ENCODE measurements at places on chromosomes 12 and 14.

DNA sequence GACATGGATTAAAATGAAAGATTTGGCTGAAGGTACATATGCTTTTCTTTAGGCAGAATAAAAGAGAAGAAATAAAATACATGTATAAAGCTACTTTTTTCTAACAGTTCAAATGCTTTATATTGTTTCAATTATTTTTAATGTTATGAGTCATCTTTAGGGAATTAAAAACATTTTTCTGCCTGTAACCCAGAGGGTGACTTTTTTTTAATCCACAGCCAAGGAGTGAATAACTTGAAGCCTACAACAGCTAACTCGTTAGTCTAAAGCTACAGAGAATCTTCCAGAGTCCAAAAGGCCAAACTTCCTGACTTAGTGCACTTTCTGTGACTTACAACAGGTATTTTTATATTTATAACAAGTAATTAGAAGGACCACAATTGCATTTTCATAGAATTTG lies 151.6 kb downstream of the SEC23A start:
- DNase-seq: no peak

DNA sequence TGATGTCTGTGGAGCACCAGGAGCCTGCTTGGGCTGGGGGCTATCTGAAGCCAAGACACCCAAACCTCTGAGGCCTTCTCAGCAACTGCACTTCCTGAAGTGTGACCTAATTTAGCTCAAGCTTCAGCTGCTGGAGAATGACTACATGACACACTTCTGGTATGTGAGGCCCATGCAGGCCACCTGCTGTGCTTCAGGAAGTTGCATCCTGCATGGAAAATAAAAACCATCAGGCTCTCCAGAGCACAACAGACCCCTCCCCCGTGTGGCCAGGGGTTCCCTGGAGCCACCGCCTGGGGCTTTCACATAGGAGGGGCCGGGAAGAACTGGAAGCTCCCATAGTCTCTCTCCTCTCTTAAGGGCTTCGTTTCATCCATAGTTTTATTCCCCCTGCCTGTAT lies 217.7 kb downstream of the SLC15A4 start:
- DNase-seq: no peak

GRCh38 chr14:64225151-64225757 lies 68.9 kb downstream of the ESR2 start:
- no peak for DNase-seq

- no peak for DNase-seq
These were observed 80.1 kb downstream of the PLEKHA5 start for GRCh38 chr12:19209661-19210060.

DNA sequence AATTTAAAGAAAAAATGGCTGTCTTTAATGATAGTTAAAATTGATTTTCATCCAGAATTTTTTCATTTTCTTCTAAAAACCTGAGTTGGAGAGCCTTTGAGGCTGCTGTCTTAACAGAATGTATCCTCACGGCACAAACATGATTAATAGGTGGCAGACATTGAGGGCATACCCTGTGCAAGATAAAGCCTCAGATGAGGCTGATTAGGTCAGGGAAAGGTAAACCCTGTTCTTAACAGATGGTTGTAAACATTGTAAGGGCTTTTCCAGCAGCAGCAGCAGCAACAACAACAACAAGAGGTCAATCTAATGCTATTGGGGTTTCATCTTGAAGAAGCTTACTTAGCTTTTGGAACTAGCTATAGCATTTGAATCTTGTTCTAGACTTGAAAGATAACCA lies 17.4 kb downstream of the GNG2 start:
- DNase-seq: no peak

- DNase-seq: no peak
These were observed 111.9 kb downstream of the SLC41A2 start for GRCh38 chr12:104846056-104846767.

GRCh38 chr12:84922693-84923092 lies 10.1 kb upstream of the SLC6A15 start:
- DNase-seq: no peak

DNA sequence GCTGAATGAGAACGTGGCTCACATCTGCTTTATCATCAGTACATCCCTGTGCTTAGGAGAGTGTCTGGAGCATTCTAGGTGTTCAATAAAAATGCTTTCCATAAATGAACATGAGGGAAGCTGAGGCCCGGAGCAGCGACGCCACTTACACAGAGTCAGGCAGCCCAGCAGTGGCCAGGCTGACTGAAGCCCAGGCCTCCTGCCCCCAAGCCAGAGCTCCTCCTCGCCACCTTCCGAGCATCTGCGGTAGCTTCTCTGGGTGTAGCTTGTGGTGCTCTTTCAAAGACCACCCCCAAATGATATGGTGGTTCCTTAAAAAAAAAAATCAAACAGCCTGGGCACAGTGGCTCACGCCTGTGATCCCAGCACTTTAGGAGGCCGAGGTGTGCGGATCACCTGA lies 88.8 kb downstream of the FBXL14 start:
- no peak for DNase-seq

- no peak for DNase-seq
These were observed 491.8 kb downstream of the PCNX1 start for GRCh38 chr14:71399057-71399487.

DNA sequence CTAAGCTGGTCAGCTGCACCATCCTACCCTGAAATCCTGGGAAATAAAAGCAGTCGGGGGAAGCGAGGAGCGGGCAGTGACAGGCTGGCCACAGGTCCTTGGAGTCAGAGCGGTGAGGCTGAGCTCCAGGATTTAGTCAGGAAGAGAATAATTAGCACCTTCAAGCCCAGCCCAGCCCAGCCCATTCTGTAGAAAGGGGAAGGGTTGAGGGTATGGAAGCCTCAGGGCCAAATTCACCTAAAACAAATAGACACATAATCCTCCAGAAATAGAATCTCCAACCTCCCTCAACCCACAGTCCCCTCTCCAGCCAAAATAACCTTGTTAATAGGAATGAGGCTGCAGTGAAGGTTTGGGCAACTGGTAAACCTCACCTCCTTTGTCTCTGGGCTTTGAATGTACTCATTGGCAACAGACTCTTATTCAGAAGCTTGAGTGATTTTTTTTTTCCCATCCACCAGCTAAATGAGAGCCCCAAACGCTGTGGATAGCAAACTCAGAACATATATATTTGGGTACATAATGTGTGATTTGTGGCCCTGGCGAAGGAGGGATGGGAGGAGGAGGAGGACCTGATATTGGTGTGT lies 334.1 kb downstream of the DPF3 start:
- DNase-seq: no peak

GRCh38 chr12:82174383-82174782 lies 183.8 kb downstream of the CCDC59 start:
- no peak for DNase-seq

DNA sequence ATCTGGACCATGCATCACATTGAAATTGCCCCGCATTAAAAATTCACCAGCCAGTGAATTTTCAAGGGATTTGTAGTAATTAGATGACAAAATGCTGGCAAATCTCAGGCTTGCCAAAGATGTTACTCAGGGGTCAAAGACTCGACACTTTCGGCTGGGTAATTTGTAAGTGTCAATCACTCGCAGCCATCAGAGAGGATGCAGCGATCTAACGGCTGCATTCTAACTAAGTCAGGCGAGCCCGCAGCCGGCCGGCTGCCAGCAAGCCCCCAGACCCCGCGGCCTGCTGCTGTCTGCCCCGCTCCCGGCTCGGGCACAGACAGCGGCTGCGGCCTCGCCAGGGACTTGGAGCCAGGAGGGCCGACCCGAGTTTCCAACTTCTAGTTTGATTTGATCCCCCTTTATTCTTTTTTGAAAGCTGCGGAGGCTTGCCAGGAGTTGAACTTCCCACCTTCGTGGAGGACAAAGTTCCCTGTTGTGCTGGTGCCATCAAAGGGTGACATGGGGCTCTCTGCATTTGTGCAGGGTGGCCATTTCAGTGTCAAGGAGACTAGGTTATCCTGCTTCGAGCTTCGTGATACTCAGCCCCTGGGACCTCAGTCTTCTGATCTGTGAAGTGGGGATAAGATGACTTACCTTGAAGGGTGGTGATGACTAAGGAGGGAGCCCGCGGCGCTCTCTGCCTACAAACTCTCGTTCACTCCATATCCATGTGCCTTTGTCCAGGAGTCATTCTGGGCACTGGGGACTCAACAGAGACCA lies 169.9 kb downstream of the RBM19 start:
- no peak for DNase-seq

DNA sequence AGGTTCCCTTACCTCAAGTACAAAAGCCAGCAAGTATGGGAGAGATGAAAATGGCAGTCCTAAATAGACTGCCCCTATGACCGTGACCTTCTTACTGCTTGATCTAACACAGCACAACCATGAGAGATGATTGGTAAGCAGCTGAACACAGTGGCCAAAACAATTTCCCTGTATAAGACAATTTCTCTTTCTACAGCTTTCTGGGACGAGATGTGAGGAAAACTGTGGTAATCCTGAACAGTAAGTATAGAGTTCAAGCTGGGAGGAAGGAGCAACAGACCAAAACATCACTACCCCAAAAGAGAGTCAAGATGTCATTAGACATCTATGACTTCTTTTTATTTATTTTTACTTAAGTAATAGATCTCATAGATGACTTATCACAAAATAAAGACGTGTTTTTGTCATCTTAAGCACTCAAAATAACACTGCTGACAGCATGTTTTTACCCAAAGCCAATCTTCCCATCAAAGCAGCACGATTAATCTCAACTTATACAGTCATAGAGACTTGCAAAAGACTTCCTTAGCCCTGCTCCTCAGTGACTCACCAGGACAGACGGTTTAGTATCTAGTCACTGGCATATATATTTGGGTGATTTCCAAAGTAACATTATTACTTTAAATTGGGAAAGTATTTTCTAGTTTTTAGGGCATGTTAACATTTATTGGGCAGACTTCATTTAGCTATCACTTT lies 3.7 kb downstream of the TMEM52B start:
- DNase-seq: peak; percentile 2

GRCh38 chr12:60803147-60803546 lies 1207.3 kb downstream of the SLC16A7 start:
- no peak for DNase-seq

- DNase-seq: no peak
These were observed 9.5 kb downstream of the ACIN1 start for GRCh38 chr14:23085458-23085857.

GRCh38 chr14:85907536-85907935 lies 377.6 kb downstream of the FLRT2 start:
- no peak for DNase-seq

DNA sequence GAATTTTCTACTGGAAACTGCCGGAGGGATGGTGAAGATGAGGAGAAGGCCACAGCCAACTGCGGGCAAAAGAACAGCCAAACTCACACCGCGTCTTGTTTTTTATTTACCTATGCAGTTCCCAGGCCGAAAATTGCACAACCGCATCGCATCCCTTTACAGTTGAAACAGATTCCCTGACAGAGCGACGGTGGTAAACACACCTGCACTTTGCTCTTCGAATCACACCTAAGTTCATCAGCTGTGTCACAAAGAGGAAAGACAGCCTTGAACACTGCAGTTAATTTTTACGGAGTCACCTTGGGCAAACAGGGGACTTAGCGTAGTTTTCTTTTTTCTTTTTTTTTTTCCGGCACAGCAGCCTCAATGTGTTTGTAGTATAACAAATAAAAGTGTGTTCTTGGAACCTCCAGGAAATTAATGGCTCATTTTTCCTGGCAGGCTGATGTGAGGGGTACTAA lies 272.0 kb upstream of the DIO3 start:
- no peak for DNase-seq

DNA sequence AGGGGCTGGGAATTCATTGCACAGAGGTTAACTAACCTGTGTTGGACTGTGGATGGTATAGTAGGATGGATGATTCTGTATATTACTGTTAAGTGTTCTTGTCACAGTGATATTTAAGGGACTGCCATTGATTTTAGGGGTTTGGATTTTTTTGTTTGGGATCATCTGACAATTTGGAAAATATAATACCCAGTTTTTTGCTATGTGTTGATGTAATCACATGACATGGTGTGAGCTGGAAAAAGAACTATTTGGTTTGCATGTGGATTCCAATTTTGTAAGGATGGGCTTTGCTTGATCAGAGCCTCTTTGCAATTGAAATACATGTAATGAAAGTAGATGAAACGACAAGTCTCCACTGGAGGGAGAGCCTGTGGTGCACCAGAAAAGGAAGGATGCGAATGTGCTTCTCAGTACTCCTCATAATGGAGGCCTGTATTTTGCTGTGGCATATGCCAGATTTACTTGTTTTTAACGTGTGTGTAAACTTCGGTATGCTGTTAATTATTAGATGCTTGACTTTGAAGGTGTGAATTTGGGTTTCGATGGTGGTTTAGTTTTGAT lies 2.7 kb downstream of the DYRK2 start:
- DNase-seq: peak; percentile 27

DNA sequence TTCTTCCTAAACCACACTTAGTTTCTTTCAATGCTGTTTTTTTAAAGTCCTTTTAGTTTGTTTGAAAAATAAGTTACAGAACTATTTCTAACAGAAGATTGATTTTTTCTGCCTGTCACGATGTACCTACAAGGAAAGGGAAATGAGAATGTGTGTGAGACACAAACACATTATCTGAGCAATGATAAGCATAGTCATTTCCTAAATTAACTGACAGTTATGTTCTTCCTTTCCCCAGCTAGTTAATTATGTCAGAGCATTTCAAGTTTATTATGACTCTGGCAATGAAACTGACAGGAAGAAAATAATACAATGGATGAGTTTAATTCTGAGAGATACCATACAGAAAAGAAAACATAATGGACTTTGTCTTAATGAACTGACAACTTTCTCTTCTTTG lies 21.3 kb upstream of the LDHB start:
- no peak for DNase-seq

GRCh38 chr12:101407049-101407435 lies 530 bp downstream of the ARL1 start:
- no peak for DNase-seq

- DNase-seq: peak; percentile 67
These were observed 29.5 kb upstream of the RPLP0 start for GRCh38 chr12:120230326-120230973.

- no peak for DNase-seq
These were observed 50.9 kb downstream of the MVK start for GRCh38 chr12:109624467-109624866.

- no peak for DNase-seq
These were observed 237.1 kb downstream of the SLC41A2 start for GRCh38 chr12:104721039-104721405.

DNA sequence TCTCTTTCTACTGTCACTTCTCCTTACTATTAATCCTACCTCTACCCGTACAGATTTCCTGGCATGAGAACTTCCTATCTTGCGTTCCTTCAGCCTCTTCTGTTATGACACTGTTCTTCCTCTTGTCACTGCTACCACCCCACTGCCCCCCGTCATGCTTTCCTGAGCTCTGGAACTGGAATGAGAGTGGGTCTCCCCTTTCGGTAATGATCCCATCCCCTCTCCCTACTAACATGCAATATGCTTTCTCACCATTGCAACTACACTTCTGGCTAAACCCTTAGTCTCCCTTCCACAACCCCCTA lies 4.9 kb upstream of the AP1G2 start:
- DNase-seq: no peak

DNA sequence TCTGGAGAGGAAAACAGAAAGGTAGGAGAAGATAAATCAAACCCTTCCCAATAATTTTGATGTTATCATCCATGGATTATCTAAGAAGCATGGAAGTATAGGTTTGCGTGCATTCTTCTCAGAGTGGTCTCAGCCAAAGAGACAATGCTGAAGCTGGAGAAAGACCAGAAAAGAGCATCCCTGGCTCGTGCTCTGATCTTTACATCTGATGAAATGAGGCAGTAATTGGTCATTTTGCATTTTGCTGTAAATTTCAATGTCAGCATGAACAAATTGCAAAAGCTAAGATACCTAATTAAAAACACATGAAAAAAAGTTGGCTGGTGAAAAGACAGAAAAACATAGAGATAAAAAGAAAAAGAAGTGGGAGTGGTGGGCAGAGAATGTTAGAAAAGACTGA lies 252.4 kb downstream of the ITPR2 start:
- DNase-seq: no peak

Data from erythroblast (primary cell).